ENCODE measurements at places on chromosomes 3 and 15. TPM values are rescaled to one million over a fixed set of nuclear protein-coding genes. Genes with fewer than 3 reads are reported as not detected.

LRRN1 gene
- 4.6 TPM for total RNA-seq

TGFBR2 gene
- 269 TPM for total RNA-seq

SST gene
- total RNA-seq, result not detected

SLITRK3 gene
- total RNA-seq, result 29.3 TPM
